Right hindlimb (tissue), 1 donor: ENCODE measurements at places on chromosomes 13 and 19.

DNA sequence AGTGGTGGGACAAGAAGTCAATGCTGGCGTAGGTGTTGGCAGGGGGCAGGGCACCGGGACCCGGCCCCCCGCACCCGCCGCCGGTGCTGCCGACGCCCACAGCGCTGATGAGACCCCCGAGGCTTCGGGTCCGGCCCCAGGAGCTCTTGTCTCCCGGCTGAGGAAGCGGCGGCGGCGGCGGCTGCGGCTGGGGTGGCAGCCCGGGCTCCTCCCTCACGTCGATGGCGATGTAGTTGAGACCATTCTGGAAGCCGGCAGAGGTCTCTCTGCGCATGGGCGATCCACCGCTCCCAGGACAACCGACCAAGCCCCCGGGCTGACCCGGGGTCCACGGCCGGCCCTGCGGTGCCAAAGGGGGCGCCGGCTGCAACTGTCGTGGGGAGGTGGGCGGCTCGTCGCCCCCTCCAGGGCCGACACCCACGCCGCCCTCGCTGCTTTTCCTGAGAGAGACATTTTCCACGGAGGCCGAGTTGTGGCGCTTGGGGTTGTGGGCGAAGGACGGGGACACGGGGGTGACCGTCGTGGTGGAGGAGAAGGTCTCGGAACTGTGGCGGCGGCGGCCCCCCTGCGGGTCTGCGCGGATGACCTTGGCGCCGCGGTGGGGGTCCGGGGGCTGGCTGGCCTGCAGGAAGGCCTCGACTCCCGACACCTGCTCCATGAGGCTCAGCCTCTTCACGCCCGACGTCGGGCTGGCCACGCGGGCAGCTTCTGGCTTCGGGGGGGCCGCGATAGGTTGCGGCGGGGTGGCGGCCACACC lies 4.1 kb downstream of the IRS2 start:
- no peak for DNase-seq

- no peak for DNase-seq
These were observed 2.4 kb upstream of the POU2F2 start for GRCh38 chr19:42134535-42135070.

GRCh38 chr19:30459859-30460258 lies 87.7 kb downstream of the ZNF536 start:
- DNase-seq = no peak

GRCh38 chr19:15813916-15814315 lies 1.5 kb downstream of the OR10H1 start:
- DNase-seq = no peak

- DNase-seq = no peak
These were observed 466.6 kb downstream of the SLITRK6 start for GRCh38 chr13:85332615-85333014.

- DNase-seq = no peak
These were observed 321.0 kb downstream of the DLEU7 start for GRCh38 chr13:50522506-50522905.

- peak; percentile 96 for DNase-seq
These were observed 9.5 kb downstream of the GPX4 start for GRCh38 chr19:1113030-1113985.

DNA sequence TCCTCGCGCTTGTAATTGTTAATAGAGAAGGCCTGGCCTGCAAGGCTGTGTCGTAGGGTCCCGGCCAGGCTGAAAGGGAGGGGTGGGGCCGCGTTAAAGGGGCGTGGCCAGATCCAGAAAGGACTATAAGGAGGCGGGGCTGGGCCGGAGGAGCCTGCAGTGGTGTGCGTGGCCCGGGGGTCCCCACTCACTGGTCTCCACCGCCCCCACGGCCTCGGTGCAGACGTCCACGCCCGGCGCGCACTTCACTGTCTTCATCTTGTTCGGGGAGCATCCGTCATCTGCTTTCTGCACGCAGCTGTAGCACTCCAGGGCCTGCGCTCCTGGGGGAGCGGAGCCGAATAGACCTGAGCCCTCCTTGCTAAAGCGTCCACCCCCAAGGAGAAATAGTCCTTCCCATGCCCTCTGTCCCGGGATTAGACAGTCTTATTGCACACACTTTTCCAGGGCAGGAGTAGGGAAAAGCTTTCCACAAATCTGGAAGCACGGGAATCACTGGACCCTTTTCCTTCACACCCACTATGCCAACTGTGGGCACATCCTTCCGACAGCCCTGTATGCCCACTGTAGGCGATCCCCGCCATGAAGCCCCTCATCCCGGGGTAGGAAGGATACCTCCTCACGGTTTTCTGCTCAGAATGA lies 1.2 kb downstream of the LYPD3 start:
- DNase-seq = no peak

GRCh38 chr13:85266771-85267170 lies 532.4 kb downstream of the SLITRK6 start:
- no peak for DNase-seq

DNA sequence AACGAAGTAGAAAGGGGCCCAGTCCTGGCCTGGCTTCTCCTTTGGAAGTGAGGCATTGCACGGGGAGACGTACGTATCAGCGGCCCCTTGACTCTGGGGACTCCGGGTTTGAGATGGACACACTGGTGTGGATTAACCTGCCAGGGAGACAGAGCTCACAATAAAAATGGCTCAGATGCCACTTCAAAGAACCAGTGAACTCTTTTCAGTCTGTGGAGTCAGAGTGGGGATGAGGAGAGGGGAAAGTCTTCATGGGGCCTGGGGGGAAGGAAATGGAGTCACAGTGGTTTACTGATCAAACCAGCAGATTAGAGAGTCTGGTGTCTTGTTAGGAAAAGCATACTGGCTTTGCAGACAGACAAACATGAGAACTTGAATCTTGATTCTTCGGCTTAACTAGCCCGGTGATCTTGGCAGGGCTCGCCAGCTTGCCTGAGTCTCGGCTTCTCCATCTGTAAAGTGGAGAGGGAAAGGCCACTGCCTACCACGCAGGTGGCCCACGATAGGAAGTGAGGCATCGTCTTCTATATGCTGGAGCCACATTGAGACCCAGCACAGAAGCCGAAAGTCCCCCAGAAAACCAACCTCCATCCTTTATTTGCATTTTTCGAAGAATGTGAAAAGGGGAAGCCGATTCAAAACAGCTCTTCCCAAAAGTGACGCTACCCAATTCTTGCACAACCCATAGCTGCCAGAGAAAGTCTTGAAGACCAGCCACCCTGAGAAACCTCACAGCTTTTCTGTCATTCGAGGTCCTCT lies at the start of gene FFAR1:
Gene FFAR1 (plus strand): TSS at position 732 of the 759 bp plus-strand sequence. CDS start 3,650 bp downstream, outside the sequence.
- no peak for DNase-seq

GRCh38 chr13:95492044-95492801 lies 60.3 kb upstream of the CLDN10 start:
- no peak for DNase-seq

GRCh38 chr13:31774186-31774750 lies 34.9 kb downstream of the RXFP2 start:
- no peak for DNase-seq

GRCh38 chr19:3954107-3954506 lies 16.8 kb downstream of the DAPK3 start:
- no peak for DNase-seq

- DNase-seq = no peak
These were observed 30.7 kb downstream of the HTR2A start for GRCh38 chr13:46866150-46866549.

- peak; percentile 90 for DNase-seq
These were observed 2.5 kb upstream of the EEF2 start for GRCh38 chr19:3987619-3988371.

DNA sequence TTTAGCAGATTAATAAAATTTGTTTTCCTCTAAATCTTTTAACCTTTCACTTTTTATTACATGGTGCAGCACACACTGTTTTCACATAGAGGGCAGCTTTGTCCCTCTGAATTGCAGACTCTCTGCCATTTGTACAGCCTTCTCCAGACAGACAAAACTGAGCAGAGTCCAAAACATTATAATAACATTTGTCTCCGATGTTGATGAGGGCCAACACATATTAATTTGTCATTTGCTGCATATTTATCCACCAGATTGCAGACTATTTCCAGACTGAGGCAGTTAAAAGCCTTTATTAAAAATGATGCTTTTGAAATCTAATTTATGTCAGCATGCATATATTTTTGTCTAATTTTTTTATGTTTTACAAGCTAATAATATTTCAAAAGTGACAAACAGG lies 1251.9 kb upstream of the SLC10A2 start:
- peak; percentile 24 for DNase-seq

- no peak for DNase-seq
These were observed 2.8 kb downstream of the FAM124A start for GRCh38 chr13:51225029-51225428.

GRCh38 chr19:39106194-39106593 lies 19.4 kb upstream of the PAK4 start:
- no peak for DNase-seq

DNA sequence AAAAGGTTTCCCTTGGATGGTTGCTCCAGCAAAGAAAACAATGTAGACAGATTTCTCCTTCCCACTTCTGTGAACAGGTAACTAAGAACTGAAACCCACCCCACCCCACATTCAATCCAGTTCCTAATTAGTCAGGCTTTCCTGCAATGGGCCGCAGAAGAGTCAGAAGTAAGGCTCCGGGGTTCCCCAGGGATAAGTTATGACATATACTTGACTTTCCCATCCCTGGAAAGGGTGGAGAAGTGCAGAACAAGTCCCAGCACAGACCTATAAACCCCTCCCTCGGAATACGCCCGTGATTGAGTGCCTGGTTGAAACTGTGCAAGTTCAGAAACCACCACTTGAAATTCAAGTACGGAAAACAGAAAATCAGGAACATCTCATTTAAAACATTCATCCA lies 24.9 kb downstream of the RCBTB2 start:
- DNase-seq = no peak

GRCh38 chr19:32181216-32181920 lies 164.0 kb upstream of the ZNF507 start:
- no peak for DNase-seq

DNA sequence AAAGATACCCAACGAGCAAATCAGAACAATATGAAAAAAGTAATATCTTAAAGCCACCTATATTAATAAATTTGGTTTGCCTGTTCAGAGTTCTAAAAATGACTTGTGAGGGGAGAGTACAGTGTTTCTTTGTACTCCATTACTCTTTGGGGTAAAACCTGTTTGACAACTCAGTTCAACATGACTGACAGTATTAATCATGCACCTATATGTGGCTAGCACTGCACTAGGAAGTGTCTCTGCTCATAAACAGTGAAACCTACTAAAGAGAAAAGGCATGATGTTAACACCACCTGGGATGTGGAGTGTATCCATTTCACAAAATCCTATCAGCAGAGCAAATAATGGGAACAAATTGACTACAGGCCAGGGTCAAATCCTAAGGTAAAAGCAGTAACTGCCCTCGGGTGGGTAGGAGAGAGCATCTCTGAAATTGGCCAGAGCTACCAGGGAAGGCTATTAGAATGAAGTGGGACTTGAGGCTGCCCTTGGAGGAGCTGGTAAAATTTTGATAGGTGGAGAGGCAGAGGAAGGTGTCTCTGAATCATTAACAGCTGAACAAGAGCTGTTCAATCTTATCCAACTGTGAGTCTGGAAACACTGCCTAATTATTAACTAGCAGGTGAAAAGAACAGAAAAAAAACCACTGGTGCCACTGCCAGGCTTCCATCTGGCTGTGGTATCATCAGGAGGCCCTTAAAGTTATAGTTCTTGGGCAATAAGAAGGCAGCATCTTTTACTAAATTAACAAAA lies 365.1 kb downstream of the DNAJC15 start:
- DNase-seq = no peak

GRCh38 chr13:30465343-30465592 lies 468 bp downstream of the HMGB1 start:
- DNase-seq = no peak

GRCh38 chr19:31783592-31783991 lies 434.4 kb upstream of the TSHZ3 start:
- no peak for DNase-seq

GRCh38 chr13:94987869-94988268 lies 275.5 kb upstream of the SOX21 start:
- no peak for DNase-seq

DNA sequence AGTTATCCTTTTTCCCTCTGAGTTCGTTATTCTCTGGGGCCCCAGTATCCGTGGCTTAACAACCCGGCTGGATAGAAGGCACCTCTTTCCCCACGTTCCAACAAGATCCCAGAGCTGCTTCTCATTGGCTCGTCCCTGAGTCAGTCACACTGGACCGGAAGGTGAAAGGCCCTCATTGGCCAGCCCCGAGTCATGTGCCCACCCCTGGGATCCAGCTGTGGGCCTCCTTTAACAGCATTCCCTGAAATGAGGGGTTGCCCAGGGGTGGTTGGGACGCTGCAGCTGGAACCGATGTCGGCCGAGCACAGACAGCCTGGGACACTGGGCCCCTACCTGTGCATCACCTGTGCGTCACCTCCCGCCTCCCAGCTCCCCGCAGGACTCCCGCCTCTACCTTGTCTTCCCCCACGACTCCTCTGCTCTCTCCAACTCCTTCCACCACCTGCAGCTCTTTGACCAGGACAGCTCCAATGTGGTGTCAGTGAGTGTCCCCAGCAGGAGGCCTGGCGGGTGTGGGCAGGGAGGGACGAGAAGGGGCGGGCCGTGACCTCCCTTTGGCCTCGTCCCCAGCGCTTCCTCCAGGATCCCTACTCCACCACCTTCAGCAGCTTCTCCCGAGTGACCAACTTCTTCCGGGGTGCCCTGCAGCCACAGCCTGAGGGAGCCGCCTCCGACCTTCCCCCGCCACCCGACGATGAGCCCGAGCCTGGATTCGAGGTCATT lies 4.3 kb downstream of the TBC1D17 start:
- no peak for DNase-seq

DNA sequence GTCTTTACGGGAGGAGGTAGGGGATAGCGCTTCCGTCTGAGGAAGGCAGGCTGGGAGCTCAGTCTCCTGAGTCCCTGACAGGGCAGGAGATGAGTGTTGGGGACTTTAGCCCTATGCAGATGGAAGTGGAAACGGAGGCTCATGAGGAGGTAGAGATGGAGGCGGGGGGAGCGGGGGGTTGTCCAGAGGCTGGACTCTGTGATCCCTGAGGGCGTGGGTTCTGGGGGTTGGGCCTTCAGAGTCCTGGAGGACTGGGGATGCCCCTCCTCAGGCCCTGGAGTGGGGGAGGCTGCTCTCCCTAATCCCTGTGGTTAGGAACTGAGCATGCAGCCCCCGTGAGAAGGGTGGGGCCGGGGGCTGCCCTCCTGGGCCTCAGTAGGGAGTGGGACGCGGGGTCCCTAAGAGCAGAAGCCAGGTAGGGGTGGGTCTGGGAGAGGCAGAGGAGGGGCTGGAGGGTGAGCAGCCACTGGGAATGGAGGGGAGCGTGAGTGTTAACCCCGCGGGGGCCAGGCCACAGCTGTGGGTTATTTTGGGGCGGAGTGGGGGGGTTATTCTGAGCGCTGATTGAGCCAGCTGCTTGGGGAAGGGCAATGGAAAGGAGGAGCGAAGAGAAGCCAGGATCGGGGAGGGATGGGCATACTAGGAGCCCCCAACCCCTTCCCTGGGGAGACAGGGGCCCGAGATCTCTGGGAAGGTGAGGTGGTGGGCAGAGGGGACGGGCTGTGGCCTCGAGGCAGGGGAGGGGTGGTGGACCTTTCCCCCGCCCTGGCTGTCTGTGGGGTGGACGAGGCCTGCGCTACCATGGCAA lies 2.8 kb downstream of the GRIN2D start:
- DNase-seq = peak; percentile 37

GRCh38 chr13:36069881-36070366 lies 61.3 kb downstream of the DCLK1 start:
- DNase-seq = peak; percentile 61

- no peak for DNase-seq
These were observed 135.6 kb downstream of the KLF12 start for GRCh38 chr13:73998631-73999030.
